ENCODE measurements at places on chromosomes 16 and 17.

DNA sequence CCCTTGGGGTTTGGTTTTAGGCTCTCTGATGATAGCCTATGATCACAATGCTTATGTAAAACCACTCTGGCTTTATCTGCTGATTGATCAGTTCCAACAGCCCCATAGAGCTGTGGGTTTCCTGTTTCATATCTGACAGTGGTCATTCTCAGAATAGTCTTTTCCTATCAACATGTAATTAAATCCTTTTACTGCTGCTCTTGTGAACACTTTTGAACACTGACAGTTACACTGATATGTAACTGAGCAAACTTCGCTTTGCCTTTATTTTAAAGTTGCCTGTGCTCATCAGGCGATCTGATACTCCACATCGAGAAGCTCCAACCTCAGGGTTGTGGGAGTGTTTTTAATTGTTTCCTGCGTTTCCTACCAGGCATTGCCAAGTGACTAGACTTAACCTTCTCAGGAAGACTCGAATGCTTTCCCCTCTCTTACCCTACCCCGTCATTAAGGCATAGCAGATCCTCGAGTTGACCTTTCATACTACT is 17.3 kb upstream of the CLEC18B start:
- no peak for DNase-seq

DNA sequence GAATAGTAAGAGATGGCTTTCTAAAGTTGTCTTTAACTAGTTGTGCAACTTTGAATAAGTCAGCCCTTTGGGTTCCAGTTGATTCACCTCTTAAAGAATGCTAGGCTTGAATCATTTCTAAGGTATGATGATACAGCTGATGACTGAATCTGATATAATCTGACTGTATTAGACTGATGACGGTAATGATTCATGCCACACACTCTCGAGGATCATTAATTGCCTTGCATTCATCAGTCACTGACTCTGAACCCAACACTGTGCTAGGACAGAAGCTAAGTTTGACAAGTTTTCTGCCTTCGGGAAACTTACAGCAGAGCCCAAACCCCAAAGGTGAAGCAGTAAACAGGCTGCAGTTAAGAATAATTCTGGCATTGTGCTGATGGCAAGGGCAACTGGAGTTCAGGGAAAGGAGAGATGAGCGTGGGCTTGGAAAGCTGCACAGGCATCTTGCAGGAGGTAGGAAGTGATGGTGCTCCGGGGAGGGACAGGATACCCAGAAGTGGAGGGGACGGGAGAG is 25.8 kb downstream of the ASIC2 start:
- DNase-seq, result no peak

GRCh38 chr16:275041-275641 is 603 bp downstream of the RGS11 start:
- no peak for DNase-seq

DNA sequence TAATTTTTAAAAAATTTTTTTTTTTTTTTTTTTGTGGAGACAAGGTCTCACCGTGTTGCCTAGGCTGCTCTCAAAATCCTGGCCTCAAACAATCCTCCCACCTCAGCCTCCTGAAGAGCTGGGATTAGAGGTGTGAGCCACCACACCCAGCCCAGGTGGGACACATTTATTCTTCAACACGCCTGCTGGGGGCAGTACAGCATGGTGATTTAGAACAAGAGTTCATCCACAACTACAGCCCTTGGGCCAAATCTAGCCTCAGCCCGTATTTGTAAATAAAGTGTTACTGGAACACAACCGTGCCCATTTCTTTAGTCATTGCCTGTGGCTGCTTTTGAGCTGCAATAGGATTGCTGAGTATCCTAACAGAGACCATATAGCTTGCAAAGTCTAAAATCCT is 92.8 kb downstream of the KATNIP start:
- DNase-seq, result peak; percentile 7

GRCh38 chr16:47506800-47507199 is 45.7 kb downstream of the PHKB start:
- DNase-seq, result no peak

- DNase-seq, result peak; percentile 85
Observed at GRCh38 chr17:66172691-66173223, 19.2 kb downstream of the CEP112 start.

- no peak for DNase-seq
Observed at GRCh38 chr16:89744813-89745212, 23.5 kb downstream of the ZNF276 start.

- no peak for DNase-seq
Observed at GRCh38 chr16:59887856-59888255, 1153.7 kb upstream of the GOT2 start.

GRCh38 chr17:22300731-22301352 is 608.5 kb downstream of the KCNJ18 start:
- DNase-seq, result no peak

GRCh38 chr17:74151551-74152315 is 51.7 kb upstream of the RPL38 start:
- no peak for DNase-seq

DNA sequence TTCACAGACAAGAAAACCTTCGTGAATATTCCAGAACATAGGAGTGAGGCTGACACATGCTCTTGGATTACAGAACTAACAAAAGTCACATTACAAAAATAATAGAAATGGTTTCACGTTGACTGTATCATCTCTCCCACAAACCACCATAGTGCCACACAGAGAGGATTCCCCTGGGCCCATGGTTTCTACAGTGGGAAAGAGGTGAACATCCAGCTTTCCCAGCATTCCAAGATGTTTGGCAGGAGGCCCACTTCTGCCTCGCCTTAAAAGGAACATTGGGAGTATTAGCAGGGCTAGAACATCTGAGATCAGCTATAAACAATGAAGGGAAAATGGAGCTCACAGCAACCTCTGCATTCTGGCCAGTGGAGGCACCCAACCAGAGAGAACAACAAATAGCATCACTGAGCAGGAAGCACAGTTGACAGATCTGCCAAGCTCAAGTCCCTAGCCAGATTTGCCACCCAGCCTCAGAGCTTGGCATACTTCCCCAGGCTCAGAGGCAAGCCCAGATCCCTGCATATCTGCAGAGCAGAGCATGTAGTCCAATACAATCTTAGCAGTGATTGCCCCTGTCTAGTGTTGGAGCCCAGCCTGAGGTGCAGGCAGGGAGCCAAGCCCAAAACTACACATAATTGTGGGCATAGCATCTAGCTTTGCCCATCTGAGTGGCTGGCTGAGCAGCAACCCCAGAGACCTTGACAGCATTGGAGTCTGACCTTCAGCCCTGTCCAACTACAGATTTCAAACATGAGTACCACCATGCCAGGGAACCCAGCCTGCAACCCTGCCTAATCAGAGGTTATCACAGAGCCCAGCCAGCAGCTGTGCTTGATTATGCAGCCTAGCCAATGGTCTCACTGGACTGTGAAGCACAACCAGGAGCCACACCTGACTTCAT is 260.4 kb downstream of the CEP112 start:
- no peak for DNase-seq

DNA sequence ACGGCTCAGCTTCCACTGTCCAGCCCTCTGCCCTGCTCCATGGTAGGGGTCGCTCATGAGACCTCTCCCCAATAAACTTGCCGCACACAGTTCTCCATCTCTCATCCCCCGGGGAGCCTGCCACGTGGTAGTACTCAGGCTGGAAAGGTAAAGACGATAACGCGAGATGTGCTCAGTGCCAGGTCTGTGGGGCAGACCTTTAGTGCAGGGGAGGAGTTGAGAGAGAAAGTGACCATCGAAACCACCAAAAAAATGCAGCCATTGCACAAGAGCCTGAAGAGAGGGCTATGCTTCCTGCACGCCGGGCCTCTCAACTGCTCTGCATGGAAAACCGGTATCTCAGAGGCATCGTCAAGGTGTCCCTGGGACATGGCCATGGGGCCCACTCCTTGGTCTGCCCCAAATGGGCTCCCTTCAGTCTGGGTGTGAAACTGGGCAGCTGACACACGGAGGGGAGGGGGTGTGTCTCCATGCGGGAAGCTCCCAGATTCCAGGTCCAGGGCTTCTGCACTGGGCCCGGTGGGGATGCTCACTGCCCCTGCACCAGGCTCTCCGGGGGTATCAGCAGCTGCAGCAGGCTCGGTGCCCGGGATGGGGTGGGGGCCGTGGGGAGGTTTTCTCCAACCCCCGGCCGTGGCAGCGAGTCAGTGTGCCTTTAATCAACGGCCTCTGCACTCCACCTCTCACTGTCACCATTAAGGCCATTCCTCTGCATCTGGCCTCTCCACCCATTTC is 4.7 kb upstream of the AANAT start:
- DNase-seq, result no peak

- DNase-seq, result peak; percentile 29
Observed at GRCh38 chr17:80441133-80441578, 26.2 kb downstream of the ENDOV start.

- peak; percentile 47 for DNase-seq
Observed at GRCh38 chr16:90019543-90020259, 445 bp upstream of the DBNDD1 start.

- peak; percentile 7 for DNase-seq
Observed at GRCh38 chr16:11791144-11791828, 5.8 kb downstream of the ZC3H7A start.

DNA sequence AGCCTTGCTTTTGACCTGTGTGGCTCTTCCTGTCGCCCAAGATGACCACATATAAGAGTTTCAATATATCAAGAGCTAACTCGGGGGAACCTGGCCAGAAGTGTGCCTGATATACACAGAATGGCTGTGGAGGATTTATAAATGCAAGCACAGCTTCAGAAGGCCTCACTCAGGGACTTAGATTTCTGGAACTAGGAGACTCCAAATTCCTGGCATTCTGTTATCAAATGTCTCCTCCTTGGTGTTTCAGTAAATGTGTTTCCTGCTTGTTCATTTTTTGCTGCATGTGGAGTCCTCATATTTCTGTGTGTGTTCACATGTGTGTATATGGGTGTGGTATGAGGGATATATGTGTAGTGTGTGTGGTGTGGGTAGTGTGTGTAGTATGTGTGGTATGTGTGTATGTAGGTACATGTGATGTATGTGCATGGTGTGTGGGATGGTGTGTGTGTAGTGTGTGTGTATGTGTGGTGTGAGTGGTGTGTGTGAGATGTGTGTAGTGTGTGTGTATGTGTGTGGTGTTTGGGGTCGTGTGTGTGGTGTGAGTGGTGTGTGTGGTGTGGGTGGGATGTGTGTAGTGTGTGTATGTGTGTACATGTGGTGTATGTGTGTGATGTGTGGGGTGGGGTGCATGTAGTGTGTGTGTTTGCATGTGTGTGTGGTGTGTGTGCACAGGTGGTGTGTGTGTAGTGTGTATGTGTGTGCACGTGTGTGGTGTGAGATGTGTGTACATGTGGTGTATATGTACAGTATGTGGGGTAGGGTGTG is 981 bp upstream of the CD300H start:
- no peak for DNase-seq
